ENCODE measurements at places on chromosomes 7 and 10.

- DNase-seq = no peak
Measured at GRCh38 chr10:33804584-33804983, 470.1 kb upstream of the NRP1 start.

- DNase-seq = no peak
Measured at GRCh38 chr7:74612015-74612829, 45.3 kb upstream of the GTF2I start.

DNA sequence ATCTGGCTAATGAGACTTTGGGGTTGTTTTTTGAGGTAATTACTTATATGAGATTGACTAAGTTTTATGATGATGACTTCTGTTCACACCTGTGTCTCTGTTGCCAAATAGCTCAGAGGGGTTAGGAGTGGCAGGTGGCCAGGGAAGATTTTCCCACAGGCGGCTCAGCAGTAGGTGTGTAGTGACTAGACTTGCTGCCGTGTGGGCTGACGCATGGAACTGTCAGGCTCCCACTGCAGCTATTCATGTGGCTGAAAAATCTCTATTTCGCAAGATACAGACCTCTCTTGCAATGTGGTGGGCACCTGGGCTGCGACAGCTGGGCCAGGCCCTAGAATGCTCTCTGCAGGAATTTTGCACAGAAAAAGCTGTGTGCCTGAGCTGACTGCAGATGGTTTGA lies 1.4 kb downstream of the CPA4 start:
- DNase-seq = no peak

DNA sequence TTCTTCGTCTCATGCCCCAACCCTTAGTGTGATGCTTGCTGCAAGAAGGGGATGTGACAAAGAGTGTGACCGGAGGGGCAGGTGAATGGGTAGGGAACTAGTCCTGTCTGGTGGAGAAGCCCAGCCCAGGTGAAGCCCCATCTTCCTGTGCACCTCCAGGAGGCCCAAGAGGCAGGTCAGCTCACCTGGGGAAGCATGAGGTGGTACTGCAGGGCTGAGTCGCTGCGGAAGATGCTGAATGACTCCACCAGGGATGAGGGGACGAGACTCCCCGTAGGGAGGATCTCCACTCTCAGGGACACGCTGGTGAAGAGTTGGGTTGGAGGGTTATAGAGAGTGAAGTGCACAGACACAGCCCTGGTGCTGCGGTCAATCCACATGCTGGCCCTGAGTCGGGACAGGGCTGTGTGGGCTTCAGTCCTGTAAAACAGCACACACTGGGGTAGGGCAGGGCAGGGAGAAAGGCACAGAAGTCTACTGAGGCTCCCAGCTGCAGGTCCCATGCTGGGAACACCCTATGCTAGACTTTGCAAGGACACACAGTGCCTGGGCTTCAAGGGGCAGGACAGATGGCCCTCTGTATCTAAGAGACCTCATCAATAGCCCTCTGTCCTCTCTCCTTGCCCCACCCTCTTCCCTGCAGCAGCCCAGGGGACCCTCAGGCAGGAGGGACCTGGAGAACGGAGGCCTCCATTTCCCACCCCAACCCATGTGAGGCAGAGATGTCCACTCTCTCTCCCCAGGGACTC lies 136.5 kb downstream of the PKD1L1 start:
- DNase-seq = no peak

DNA sequence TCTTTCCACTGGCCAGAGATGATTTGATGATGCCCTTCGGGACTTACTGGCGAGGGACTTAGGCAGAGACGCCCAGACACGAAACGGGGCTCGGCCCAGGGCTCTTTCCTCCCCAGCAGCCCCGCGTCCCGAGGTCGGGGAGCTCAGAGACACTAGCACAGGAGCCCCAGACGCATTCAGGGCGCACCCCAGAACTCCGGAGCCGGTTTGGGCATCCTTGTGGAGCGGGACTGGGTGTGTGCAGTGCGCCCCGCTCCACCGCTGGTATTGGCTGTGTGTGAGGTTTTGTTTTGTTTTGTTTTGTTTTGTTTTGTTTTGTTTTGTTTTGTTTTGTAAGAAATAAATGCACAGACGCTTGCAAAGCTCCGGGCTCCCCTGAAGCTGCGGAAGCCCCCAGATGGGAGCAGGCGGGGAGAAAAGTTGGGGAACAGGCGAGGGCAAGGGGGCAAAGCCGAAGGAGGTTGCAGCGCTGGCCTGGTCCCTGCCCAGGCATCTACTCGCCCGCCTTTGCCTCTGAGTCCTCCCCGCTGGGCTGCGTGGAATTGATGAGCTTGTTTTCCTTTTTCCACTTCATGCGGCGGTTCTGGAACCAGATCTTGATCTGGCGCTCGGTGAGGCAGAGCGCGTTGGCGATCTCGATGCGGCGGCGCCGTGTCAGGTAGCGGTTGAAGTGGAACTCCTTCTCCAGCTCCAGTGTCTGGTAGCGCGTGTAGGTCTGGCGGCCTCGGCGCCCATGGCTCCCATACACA lies 1.9 kb upstream of the HOXA5 start:
- DNase-seq = no peak

DNA sequence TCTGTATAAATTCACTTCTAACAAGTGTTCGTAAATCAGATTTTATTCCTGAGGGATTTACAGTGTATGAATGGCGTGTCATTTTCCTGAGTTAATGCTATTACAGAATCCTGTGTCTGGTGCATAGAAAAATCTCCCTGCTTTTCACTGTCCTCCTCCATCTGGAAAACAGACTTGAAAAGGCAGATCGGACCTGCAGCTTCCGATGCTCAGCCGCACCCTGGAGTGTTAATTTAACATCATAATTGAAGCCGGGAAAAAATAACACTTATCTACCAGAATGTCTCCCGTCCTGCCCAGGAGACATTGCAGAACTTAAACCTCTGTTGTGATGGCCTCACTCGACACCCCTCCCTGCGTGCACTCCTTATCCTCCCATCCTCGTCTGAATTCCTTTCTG lies 442.1 kb upstream of the FOXK1 start:
- no peak for DNase-seq

DNA sequence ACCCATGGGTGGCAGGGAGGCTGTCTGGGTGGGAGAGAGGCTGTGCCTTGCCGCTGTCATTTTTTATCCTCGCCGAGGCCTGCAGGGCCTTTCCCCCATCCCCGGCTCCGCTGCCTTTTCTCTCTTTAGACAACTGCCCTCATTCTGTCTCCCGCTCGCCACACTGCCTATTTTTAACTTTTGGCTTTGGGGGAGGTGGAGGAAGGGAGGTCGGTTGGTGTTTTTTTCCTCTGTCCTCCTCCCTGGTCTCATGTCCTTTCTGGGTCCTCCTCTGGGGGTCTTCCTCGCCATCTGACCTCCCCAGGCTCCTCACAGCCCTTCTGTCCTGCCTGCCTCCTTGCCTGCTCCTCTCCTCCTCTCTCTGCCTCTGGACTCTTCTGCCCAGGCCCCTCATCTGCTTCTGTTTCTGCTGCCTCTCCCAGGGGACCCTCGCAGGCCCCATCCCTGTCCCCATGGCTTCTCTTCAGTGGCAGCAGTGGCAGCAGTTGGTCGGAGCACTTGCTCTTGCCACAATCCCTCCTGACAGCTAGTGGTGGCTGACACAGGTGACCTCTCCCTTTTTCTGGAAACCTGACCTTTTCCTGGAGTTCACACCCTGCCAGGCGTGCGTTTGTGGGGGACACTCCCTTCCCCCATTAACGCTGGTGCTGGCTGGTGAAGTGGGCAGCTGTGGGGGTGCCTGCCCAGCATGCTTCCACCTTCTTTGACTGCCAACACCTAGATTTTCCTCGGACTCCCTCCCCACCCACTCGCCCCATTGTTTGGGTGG lies 19.5 kb upstream of the PCBD1 start:
- no peak for DNase-seq

GRCh38 chr7:109842386-109842785 lies 1248.5 kb upstream of the LRRN3 start:
- no peak for DNase-seq

DNA sequence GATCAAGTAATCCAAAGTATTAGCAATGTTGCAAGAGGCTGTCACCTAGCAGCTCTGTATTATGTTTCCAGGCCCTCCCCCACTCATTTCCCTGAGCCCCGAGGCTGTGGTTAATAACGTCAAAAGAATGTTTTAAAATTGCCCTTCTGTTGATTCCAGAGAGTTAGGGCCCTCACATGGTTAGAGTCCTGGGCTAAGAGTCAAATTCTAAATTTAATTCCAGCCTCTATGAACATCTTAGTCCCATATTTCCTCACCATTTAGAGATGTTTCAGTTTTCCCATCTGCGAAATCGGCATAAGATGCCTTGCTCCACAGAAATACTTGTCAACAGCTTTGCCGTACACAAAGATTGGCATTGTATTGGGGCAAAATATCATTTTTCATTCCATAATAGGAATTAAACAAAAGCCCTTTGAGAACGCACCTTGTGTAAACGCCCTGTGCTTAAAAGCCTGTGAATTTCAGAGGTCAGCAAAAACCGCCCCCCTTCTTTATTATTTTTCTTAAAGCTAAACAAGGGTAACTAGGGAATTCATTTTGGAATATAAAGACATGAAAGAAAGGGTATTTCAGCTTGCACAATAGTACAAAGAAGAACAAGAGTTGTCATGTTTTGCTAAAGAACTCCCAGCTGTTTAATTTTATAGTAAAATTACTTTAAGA lies 135.8 kb downstream of the ARID5B start:
- no peak for DNase-seq

DNA sequence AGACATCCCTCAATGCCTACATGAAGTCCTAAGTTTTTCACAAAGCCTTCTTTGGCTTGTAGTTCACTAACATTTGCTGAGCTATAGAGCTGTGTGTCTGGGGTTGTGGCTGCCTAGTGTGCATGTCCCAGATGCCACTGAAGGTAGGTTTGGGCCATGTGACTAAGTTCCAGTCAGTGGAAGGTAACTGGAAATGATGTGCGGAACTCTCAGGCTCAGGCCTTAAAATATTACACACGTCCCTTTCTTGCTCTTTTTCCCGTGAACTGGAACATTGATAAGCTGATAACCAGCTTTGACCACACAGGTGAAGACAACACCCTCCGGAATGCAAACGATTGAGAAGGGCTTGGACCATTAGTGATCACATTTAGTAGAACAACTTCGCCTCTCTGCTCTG lies 358.1 kb downstream of the GATA3 start:
- no peak for DNase-seq

GRCh38 chr10:30555465-30555864 lies 74.1 kb downstream of the LYZL2 start:
- DNase-seq = no peak

DNA sequence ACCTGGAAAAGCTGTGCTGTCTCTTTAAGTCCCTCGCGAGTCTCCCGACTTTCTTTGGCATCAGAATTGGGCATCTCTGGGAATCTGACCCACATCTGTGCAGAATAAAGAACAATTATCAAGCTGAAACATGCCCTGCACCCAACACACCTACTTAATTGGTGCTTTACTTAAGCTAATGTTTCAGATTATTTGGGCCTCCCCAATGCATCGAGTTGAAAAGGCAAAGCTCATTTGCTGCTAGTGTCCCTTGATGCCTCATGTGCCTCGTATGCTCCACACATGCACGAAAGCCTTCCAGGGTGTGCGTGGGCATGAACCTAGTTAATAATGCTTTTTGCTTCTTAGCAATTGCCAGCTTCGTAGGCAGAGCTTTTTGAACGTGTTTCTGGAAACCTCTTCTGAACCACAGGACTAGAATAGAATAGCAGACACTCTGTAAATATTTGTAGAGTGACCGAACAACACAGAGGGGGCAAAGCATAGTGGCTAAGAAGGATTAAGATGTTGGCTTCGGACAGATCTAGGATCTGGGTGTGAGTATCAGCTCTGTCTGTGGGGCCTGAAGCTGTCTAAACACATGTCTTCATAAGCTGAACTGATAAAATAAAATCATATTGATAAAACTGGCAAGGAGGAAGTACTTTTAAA lies 26.7 kb upstream of the FGFR2 start:
- no peak for DNase-seq

DNA sequence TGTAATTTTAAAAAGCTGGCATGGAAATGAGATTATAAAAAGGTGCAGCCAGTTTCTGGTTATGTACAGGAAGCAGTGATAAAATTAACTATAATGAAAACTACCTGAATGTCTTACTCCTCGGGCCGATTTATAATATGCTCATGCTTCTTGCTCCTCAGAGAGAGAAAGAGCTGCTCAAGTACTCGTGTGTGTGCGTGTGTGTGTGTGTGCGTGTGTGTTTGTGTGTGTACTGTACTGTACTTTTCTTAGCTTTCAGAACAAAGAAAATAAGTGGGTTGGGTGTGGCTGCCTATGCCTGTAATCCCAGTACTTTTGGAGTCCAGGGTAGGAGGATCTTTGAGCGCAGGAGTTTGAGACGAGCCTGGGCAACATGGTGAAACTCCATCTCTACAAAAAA lies 96.6 kb upstream of the NMT2 start:
- DNase-seq = no peak

- DNase-seq = no peak
Measured at GRCh38 chr10:43076876-43077420, at the start of gene RET. RET (plus strand) TSS chr10:43077069; CDS start chr10:43077259, 190 bp downstream.

DNA sequence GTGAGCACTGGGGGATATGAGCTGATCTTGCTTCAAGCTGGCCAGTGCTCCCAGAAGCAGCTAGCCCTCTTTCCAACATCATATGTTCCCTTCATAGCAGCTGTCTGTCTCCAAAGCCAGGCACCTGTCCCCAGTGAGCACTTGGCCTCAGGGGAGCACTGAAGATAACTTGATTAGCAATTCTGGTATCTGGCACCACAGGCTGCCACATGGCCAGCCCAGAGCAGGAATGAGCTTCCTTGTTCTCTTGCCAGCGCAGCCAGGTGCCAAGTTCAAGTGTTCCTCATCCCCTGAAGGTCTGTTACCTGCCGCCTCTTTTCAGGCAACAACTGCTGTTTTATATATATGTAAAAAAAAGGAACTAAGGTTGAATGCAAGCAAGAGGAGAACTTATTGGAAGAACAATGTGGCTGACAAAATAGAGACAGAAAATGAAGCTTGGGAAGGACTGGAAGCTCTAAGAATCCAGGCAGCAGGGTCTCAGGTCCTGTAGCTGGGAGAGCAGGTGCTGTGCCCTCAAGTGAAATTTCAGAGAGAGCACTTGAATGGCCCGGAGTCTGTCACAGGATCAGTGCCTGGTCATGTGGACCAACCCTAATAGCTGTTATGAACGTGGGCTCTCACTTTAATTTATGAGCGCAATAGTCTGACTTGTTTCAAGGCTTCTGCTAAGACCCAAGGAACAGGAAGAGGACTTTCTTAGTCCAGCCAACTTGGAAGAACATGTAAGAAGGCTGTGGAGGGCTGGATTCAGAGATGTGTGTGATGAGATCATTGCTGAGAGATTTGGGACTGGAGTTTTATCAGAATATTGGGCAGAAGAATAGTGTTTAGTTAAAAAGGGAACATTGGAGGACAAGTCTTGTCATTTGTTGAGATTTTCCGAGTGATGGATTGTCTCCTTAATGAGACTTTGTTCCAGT lies 267.2 kb downstream of the GLRX3 start:
- no peak for DNase-seq

DNA sequence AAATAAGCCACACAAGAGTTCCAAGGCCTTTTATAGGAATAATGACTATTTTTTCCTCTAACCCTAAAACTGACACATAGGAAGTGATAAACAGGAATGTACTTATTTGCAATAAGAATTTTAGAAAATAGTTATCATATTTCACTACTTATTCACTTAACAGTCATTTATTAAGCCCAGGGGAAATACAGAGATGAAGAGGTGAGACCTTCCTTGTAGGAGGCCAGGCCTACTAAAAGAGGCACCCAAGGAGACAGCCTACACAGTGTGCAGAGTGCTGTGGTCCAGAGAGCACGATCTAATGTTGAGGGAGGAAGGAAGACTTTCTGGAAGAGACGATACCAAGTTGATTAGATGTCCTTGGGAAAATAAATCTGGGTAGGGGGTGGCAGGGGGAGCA lies 45.0 kb upstream of the PPP1R3C start:
- no peak for DNase-seq
